ENCODE measurements at places on chromosomes 2 and 18. TPM values are rescaled to one million over a fixed set of nuclear protein-coding genes. Genes with fewer than 3 reads are reported as not detected.

- H3K4me3 ChIP-seq, result no peak overlapping the region
- DNase-seq, result no peak
- no peak overlapping the region for H3K27ac ChIP-seq
- no peaks in the 10 kb centered on the region for H3K36me3 ChIP-seq
Measured at GRCh38 chr2:64478502-64479230, 24.7 kb downstream of the LGALSL start.

TBR1 gene
- total RNA-seq, result not detected

- H3K4me3 ChIP-seq, result no peak overlapping the region
- no peak for DNase-seq
- no peaks in the 10 kb centered on the region for H3K4me1 ChIP-seq
- no peaks in the 10 kb centered on the region for H3K27me3 ChIP-seq
Measured at GRCh38 chr2:159811232-159811631, 13.2 kb upstream of the CD302 start.

IKZF2 gene
- total RNA-seq, result 8.9 TPM

PLEK gene
- total RNA-seq, result 6.3 TPM

STARD6 gene
- total RNA-seq, result not detected

- H3K27ac ChIP-seq, result peak overlapping the region; percentile 35
- H3K4me1 ChIP-seq, result peaks cover 36% of the 10 kb centered on the region
- H3K36me3 ChIP-seq, result no peaks in the 10 kb centered on the region
- DNase-seq, result peak; percentile 32
- H3K27me3 ChIP-seq, result no peaks in the 10 kb centered on the region
Measured at GRCh38 chr2:7430869-7431641, 513.8 kb downstream of the RNF144A start.

DNA sequence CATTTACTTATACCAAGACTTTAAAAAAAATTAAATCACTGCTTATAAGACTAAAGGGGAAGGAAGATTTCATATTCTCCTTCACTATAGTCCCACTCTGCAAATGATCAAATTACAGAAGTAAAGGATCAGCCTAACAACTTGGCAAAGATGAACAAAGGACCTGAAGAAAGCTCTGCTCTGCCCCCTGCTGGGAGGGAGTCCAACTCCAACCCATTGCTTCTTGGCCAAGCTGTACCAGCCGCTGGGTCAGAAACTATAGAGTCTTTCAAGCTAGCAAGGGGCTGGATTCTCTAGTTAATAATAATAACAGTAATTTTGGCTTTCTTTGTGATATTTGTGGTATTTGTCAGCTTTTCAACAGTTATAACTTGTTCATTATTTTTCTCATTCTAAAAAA is 927.0 kb upstream of the CRIM1 start:
- H3K27ac ChIP-seq, result no peak overlapping the region
- DNase-seq, result no peak
- no peaks in the 10 kb centered on the region for H3K27me3 ChIP-seq
- H3K36me3 ChIP-seq, result no peaks in the 10 kb centered on the region

ERFE gene
- total RNA-seq, result not detected

GRCh38 chr2:21837168-21837960 is 713.6 kb downstream of the TDRD15 start:
- no peaks in the 10 kb centered on the region for H3K27me3 ChIP-seq
- no peaks in the 10 kb centered on the region for H3K36me3 ChIP-seq
- H3K27ac ChIP-seq, result no peak overlapping the region
- no peaks in the 10 kb centered on the region for H3K4me1 ChIP-seq

ROCK2 gene
- 9.4 TPM for total RNA-seq

DNA sequence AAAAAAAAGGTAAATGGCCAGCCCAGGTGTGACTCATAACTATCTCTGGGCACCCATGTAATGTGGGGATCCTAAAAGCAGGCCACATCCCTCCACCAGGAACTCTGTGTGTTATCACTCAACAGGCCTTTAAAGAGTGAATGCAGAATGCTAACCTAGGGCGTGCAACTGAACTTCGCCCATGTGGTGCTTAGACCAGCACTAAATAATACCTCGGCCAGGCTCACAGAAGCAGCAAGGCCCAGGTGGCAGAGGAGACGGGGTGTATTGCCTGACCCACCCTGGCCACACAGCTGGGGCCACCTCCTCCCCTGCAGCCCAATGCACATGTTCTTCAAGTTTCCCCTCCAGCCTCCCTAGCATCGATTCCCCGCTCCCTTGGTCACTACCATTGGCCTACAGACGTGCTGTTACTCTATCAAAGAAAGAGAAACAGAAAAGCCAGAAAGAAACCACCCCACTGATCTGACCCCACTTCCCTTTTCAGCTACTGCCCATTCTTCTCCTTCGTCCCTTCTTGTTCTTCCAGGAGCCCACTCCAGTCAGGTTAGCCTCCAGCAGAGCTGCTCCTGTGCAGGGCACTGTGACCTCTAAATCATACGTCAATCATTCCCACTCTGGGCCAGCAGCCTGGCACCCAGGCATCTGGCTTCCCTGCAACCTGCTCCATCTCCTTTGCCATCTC is 22.0 kb downstream of the FAM178B start:
- H3K4me1 ChIP-seq, result peaks cover 71% of the 10 kb centered on the region
- no peak overlapping the region for H3K4me3 ChIP-seq
- no peaks in the 10 kb centered on the region for H3K36me3 ChIP-seq

DNA sequence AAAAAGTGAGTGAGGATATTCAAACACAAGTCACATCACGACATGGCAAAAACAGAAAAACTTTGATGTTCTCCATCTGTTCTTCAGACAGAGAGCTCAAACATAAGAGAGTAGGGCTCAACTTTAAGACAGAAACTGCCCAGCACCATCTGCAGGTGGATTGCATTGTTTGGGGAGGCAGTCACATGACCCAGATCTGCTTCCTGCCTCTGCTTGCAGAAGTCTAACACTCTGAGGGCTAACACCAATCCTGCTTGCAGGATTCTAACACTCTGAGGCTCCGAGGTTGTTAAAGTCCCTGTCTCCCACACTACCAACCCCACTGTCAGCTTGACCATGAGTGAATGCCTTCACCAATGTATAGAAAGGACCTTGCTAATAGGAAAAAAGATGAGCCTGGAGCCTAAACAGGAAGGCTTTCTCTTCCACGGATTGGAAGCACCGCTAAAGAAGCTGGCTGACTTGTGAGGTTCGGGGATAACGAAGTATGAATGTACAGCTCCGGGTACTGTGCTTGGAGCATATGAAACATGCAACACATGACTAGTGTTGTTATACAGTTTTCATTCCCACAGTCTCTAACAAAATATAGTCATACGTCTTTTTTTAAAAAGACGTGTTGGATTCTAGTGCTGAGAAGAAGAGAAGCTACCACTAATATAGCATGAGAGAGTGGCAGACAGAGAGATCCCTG is 176.6 kb upstream of the CREB1 start:
- no peaks in the 10 kb centered on the region for H3K4me1 ChIP-seq
- no peaks in the 10 kb centered on the region for H3K36me3 ChIP-seq
- H3K27me3 ChIP-seq, result no peaks in the 10 kb centered on the region
- H3K4me3 ChIP-seq, result no peak overlapping the region
- no peak for DNase-seq

SOX11 gene
- total RNA-seq, result not detected

DNA sequence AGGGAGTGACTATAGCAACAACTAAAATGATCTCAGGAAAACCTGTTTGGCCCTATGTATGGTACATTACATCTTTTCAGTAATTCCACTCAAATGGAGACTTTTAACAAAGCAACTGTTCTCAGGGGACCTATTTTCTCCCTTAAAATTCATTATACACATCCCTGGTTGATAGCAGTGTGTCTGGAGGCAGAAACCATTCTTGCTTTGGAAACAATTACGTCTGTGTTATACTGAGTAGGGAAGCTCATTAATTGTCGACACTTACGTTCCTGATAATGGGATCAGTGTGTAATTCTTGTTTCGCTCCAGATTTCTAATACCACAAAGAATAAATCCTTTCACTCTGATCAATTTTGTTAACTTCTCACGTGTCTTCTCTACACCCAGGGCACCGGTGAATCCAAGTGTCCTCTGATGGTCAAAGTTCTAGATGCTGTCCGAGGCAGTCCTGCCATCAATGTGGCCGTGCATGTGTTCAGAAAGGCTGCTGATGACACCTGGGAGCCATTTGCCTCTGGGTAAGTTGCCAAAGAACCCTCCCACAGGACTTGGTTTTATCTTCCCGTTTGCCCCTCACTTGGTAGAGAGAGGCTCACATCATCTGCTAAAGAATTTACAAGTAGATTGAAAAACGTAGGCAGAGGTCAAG is 955 bp downstream of the TTR start:
- no peak for DNase-seq
- no peak overlapping the region for H3K27ac ChIP-seq
- no peaks in the 10 kb centered on the region for H3K4me1 ChIP-seq
- no peak overlapping the region for H3K4me3 ChIP-seq
- H3K27me3 ChIP-seq, result no peaks in the 10 kb centered on the region

GRCh38 chr2:241038374-241039180 is 40.2 kb downstream of the SNED1 start:
- H3K27ac ChIP-seq, result no peak overlapping the region
- DNase-seq, result no peak
- no peak overlapping the region for H3K4me3 ChIP-seq
- H3K4me1 ChIP-seq, result peaks cover 37% of the 10 kb centered on the region

DNA sequence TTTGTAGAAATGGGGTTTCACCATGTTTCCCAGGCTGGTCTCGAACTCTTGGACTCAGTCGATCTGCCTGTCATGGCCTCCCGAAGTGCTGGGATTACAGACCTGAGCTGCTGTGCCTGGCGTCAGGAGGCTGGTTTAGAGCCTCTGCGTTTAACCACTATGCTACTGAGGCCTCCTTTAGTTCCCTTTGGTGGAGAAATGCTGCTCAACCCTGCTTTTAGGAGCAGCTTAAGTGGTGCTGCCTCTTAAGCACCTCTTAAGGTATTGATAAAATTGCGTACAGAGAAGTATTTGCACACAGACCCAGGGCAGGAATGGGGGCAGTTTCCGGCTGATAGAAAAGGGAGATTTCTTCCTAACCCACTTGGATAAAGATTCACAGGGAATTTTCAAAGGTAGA is 8.0 kb downstream of the CD8A start:
- H3K4me3 ChIP-seq, result no peak overlapping the region
- peaks cover 2% of the 10 kb centered on the region for H3K27me3 ChIP-seq
- no peak overlapping the region for H3K27ac ChIP-seq
- DNase-seq, result no peak

STPG4 gene
- not detected for total RNA-seq

- no peaks in the 10 kb centered on the region for H3K36me3 ChIP-seq
- no peak overlapping the region for H3K27ac ChIP-seq
- H3K4me1 ChIP-seq, result peaks cover 9% of the 10 kb centered on the region
- no peak overlapping the region for H3K4me3 ChIP-seq
Measured at GRCh38 chr2:235043762-235044500, 92.1 kb downstream of the SH3BP4 start.

CHRND gene
- total RNA-seq, result not detected

B3GNT7 gene
- 0.89 TPM for total RNA-seq

GRCh38 chr2:172967036-172967982 is 108.3 kb upstream of the MAP3K20 start:
- no peak overlapping the region for H3K4me3 ChIP-seq
- DNase-seq, result no peak
- H3K27me3 ChIP-seq, result no peaks in the 10 kb centered on the region
- H3K27ac ChIP-seq, result no peak overlapping the region

RPRM gene
- total RNA-seq, result not detected

ANTXR1 gene
- total RNA-seq, result not detected

CD207 gene
- 0.25 TPM for total RNA-seq

GRCh38 chr2:45869165-45869501 is 217.7 kb downstream of the PRKCE start:
- H3K27me3 ChIP-seq, result no peaks in the 10 kb centered on the region
- no peak overlapping the region for H3K4me3 ChIP-seq
- no peak overlapping the region for H3K27ac ChIP-seq

ANO7 gene
- 0.25 TPM for total RNA-seq

DNA sequence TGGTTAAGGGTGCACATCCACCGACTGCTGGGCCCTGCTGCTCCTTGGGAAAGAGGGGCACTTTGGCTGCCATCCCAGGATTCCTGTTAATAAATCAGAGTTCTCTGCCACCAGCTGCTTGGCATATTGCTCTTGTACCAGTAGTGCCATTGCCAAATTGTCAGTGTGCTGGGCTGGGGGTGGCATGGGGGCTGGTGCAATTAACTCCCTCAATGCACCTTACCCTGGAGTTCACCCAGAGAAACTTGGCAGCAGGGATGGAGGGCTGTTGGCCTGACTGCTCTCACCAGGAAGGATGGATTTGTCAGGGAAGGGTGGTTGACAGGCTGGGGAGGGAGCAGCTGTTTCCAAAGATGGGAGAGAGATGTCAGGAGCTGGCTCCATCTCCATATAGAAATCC is 94.6 kb upstream of the SKOR2 start:
- no peaks in the 10 kb centered on the region for H3K36me3 ChIP-seq
- DNase-seq, result no peak
- no peak overlapping the region for H3K4me3 ChIP-seq
- no peaks in the 10 kb centered on the region for H3K4me1 ChIP-seq
- no peak overlapping the region for H3K27ac ChIP-seq

DNA sequence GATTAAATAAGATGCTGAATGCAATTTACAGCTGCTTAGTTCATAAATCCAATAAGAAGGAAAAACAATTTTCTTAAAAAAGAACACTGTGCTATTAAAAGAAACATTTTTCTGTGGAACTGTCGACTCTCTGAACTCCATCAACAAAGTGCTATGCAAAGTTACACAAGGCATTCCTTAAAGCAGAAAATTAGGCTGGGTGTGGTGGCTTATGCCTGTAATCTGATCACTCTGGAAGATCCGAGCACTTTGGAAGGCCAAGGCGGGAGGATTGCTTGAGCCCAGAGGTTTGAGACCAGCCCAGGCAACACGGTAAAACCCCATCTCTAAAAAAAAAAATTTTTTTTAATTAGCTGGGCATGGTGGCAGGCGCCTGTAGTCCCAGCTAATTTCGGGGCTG is 13.0 kb downstream of the MCM6 start:
- no peak overlapping the region for H3K4me3 ChIP-seq
- no peaks in the 10 kb centered on the region for H3K4me1 ChIP-seq
- no peak overlapping the region for H3K27ac ChIP-seq
- no peak for DNase-seq
- H3K36me3 ChIP-seq, result peaks cover 64% of the 10 kb centered on the region

DNA sequence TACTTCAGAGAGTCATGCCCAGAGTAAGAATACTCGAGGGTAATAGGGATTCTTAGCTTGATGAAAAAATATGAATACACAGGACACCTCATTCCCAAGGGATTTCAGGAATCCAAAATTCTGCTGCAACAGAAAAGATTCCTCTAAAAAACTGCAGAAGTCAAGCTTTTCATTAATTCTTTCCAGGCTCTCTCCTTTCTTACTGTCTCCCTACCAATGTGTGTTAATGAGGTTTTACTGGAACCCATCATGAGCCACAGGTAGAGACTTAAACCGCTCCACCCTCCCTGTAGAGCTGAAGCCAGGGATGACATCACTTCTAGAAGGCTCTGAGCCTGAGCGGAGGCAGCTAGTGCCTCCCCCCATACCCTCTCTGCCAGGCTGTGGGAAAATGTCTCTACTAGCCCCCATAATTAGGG is 3.4 kb downstream of the SDC1 start:
- no peak overlapping the region for H3K4me3 ChIP-seq
- DNase-seq, result no peak
- peaks cover 24% of the 10 kb centered on the region for H3K27me3 ChIP-seq
- no peaks in the 10 kb centered on the region for H3K36me3 ChIP-seq
- peaks cover 16% of the 10 kb centered on the region for H3K4me1 ChIP-seq
- H3K27ac ChIP-seq, result no peak overlapping the region

GRCh38 chr2:6077585-6077984 is 385.4 kb downstream of the SOX11 start:
- DNase-seq, result no peak
- no peak overlapping the region for H3K4me3 ChIP-seq
- no peaks in the 10 kb centered on the region for H3K4me1 ChIP-seq
- H3K36me3 ChIP-seq, result no peaks in the 10 kb centered on the region
- no peak overlapping the region for H3K27ac ChIP-seq

Data from CD4-positive, alpha-beta T cell (primary cell).